ENCODE measurements at places on chromosomes 7 and 10.

DNA sequence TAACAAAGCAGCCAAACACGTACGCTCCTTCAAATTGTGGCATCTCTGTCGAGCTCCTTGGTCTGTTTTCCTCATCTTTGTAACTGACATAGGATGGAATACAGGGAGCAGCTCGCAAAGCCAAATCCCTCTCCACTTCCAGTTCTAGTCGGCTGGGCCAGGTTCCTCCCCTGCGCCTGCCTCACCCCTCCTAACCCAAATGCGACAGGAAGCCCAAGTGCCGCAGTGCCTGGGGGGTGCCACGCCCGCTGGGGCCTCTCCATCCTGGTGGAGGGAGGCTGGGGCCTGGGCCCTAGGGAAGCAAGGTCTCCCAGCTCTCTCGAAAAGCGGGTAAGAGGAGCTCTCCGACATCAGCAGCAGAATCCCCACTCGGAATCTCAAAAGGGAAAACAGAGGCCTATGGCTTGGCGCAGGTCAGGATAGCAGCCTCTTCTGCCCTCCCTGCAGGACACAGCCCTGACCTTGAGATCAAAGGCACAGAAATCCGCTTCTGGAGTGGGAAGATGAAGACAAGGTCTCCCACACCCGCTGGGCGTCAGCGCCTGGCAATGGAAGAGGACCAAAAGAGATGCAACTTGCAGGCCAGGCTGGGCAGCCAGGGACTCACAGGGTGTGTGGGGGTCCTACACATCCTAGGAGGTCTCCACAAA, 165.8 kb downstream of the NRF1 start:
- no peak for DNase-seq

DNA sequence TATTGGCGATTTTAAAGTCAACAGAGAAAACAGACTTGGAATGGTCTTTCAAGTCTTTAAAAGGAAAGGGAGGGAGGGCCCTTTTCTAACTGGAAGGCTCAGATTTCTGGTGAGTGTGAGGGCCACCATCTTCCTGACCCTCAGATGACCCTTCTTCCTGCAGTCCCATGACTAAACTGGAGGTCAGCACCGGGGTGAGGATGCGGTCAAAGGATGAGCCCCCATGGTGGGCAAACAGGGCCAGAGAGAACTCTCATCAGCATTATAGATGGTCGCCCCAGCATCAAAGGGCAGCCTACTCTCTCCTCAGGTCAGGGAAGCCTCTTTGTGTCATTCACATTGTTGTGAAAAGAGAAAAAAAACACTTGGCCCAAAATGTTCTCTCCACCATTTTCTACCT, 219.2 kb downstream of the LRMDA start:
- no peak for DNase-seq

DNA sequence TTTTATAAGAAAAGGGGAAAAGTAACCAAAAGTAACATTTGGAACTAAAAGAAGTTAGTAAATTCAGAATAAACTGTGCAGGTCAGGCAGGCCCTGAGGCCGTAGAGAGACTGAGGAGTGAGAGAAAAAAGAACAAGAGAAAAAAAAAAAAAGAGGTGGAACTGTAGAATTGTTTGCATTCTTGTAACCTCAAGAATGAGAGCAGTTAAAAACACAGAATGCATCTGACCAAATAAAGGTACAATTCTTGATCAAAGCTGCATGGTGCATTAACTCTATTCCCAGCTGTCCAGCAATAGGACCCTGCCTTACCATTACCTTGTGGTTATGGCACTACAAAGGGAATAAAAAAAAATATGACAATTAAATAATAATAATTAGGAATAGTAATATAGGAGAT, 170.1 kb upstream of the SEMA3A start:
- no peak for DNase-seq

GRCh38 chr7:48183965-48184364, 12.7 kb downstream of the ABCA13 start:
- DNase-seq: no peak

DNA sequence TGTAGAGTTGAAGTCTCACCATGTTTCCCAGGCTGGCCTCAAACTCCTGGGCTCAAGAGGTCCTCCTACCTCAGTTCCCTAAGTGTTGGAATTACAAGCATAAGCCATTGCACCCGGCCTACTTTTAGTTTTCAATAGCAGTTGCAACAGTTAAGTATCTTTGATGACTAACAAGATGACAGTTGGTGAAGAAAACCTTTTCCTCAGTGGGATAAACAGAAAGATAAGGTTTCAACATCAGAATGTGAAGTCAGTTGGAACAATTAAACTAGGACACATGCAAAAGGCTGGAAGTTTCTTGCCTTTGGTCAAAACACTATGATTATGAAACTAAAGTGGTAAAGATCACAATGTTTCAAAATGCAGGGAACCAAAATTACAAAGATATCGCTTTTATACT, 169.2 kb downstream of the ZNF438 start:
- no peak for DNase-seq

GRCh38 chr7:44216019-44216418, 15.2 kb downstream of the YKT6 start:
- DNase-seq: peak; percentile 47

DNA sequence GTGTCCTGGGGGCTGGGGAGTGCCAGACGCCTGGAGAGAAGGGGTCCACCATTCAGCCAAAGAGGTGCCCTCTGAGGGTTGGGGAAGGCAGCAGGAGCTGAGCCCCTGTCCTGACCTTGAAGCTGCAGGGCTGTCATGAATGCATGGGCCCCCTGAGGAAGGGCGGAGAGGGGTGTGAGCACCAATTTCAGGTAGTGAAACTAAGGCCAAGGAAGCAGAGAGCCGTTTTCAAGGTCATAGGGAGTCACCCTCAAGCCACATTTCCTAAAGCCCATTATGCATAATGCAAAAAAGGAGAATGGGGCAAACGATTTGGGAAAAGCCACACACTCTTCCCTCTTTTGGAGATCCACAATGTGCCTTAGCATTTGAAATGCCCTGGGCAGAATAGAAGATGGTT, 37.2 kb downstream of the FIGNL1 start:
- no peak for DNase-seq

DNA sequence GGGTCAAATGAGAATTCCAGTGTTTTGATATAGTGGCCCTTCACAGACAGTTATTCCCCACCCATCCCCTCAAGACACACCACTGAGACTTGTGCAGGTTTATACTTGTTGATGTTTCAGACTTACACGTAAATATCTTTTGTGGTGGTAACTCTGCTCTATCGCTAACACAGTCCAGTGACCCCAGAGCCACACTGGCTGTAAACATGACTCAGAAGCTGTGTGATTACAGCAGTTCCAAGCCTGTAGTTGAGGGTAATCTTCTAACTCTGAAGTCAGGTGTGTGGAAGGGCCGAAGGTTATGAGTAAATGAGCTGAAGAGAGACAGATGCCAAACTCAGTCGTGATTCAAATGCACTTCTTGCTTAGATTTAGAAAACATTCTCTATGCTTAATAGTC, 19.4 kb downstream of the NOBOX start:
- no peak for DNase-seq

- no peak for DNase-seq
Observed at GRCh38 chr7:28044825-28045224, 135.8 kb downstream of the JAZF1 start.

DNA sequence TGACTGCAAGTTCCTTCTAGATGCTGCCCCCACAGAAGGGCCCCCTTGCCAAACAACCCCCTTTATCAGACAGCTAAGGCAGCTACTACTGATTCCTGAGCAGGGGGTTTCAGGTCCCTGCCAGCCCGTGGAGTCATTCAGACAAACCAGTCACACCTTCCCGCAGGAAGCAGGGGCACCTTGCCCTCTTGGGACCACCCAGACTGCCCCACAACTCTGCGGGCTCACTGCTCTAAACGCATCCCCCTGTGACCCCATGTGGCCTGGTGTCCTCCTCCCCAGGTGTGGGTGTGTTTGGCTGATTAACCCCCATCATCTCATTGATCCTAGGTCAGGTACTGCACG, 298.9 kb downstream of the TCERG1L start:
- no peak for DNase-seq

GRCh38 chr7:48285373-48285772, 114.1 kb downstream of the ABCA13 start:
- DNase-seq: no peak

DNA sequence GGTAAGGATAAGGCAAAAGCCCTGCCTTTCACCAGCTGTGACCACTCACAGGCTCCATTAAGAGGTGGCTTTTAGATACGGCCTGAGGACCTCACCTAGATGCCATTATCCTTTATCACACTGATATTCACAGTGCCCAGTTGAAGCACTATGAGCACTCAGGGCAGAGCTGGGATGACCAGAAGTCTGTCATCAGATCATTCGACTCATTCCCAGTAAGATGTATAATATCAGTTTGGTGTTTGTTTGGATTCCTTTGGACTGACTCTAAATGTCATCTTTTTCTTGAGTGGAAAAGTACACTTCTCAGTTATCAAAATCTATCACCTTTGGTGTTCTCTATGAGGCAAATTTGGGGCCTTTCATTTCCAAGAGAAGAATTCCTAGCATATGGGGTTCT, 18.7 kb downstream of the CCDC136 start:
- no peak for DNase-seq

DNA sequence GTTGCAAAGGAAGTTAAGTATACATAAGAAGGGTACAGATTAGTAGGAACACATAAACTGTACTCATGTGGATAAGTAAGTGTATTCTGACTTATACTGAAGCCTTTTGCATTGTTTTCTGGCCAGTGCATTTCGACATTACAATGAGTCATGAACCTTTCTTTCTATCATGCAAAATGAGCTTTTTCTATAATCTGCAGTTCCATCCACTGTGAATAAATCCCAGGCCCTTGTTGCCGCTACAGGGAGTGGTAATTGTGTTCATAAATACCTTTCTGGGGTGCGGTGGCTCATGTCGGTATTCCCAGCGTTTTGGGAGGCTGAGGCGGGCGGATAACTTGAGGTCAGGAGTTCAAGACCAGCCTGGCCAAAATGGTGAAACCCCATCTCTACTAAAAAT, 858.3 kb downstream of the GRM8 start:
- DNase-seq: no peak

GRCh38 chr10:131831561-131831960, 69.2 kb upstream of the PPP2R2D start:
- DNase-seq: no peak

DNA sequence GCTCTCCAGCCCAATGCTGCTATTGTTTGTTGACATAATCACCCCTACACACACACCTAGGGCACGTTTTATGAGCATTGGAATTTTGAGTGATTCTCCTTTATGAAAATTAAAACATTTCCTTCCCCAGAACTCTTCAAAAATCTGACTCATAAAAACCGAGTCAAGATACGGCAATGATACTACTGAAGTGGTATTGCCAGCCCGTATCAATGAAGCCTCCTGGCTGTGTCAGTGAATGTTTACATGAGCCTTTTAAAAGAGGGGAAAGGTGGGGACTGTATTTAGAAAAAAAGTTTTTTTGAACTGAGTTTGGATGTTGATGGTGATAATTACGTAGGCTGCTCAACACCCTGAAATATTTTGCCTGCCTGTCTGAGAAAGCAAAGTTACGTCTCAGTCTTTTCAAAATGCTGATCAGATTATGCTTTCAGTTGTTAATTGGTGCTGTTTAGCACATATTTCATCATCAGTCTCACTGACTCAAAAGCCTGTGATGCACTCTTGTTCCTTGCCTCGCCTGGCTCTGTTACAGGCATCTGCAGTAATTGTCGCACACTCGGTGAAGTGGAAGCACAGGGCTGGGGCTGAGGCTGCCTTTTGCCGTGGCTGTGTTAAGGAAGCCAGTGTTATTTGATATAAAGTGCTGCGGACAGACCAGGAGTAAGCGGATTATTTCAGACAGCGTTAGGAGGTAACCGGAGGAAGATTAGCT, 157.4 kb upstream of the TCF7L2 start:
- DNase-seq: peak; percentile 89

DNA sequence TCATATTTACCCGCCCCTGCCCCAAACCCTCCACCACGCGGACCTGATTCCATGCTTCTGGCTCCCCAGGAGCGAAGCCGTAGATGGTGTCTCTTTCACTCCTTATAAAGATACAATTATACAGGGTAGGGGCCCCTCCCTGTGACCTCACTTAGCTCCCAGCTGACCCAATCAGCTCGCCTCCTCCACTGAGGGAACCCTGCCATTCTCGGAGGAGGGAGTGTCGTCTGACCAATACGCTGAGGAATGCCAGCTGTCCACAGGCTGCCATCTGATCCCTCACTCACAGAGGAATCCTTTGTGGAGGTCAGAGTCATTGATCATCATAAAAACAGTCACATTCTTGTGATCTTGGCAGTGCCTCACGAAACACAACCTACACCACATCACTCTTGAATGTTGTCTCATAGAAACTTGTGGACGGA, 67.5 kb upstream of the INSIG1 start:
- no peak for DNase-seq

DNA sequence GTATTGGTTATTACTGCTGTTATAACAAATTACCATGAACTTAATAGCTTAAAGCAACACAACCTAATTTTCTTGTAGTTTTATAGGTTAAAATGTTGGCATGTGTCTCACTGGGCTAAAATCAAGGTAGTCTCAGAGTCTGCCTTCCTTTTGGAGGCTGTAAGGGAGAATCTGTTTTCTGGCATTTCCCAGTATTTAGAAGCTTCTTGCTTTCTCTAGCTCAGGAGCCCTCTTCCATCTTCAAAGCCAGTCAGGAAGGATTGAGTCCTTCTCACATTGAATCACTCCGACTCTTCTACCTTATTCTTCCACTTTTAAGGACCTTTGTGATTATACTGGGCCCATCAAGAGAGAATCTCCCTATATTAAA, 156.2 kb downstream of the MBL2 start:
- DNase-seq: no peak

- no peak for DNase-seq
Observed at GRCh38 chr10:22016046-22016705, 12.6 kb upstream of the DNAJC1 start.

GRCh38 chr7:114659409-114660125, 245.0 kb downstream of the FOXP2 start:
- no peak for DNase-seq

DNA sequence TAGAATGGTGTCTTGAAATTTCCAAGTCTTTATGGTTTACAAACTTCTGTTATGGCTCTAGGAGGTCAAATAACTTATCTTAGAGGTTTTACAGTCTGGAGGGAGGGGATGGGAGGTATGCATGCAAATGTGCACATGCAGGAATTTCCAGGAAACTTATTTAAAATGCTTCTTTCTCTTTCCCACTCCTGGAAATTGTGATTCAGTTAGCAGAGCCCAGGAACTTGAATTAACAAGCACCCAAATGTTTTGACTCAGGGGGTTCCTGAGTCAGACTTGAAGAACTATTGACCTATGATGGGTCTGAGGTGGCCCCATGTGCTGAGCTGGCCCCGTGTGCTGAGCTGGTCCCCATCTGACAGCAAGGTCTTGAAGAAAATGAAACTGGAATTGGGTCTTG, 669.4 kb downstream of the INHBA start:
- DNase-seq: no peak
